Activated naive CD8-positive, alpha-beta T cell treated with anti-CD3 and anti-CD28 coated beads, Interleukin-2, amount 10 ng/mL, durations not matched to agents 7 days and 5 days (primary cell): ENCODE measurements at places on chromosomes 16 and 17.

DNA sequence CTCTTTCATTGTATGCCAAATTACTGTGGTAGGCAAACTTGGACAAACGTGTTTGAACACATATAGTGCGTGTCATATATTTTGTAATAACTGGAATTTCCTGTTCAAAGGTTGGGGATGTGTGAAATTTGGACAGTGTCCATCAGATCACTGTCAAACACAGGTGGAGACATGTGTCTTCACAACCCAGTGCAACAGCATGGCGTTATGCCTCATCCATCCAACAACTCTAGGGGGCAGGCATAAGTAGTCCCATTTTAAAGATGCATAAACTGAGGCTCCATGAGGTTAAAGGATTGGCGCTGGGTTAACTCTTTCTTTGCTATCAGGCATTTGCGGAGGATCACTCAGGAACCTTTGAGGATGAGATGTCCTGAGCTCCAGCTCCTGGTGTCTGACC is 103.7 kb downstream of the RBFOX1 start:
- no peak for DNase-seq

- no peak for DNase-seq
These were observed 301.8 kb downstream of the IRF8 start for GRCh38 chr16:86200722-86201121.

DNA sequence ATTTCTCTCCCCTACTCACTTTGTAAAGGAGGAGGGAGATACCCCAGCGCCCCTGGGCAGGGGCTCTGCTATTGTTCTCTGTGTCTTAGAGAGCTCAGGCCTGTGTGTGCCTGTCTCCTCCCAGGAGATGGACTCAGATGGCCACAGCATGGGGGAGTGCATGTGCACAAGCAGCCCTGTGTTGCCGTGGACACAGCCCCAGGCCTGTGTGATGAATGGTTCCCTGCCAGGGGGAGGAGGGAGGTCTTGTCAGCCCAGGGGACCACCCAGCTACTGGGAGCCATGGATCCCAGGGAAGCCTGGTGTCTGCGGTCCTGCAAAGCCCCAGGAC is 26.3 kb downstream of the GINS2 start:
- DNase-seq, result no peak

DNA sequence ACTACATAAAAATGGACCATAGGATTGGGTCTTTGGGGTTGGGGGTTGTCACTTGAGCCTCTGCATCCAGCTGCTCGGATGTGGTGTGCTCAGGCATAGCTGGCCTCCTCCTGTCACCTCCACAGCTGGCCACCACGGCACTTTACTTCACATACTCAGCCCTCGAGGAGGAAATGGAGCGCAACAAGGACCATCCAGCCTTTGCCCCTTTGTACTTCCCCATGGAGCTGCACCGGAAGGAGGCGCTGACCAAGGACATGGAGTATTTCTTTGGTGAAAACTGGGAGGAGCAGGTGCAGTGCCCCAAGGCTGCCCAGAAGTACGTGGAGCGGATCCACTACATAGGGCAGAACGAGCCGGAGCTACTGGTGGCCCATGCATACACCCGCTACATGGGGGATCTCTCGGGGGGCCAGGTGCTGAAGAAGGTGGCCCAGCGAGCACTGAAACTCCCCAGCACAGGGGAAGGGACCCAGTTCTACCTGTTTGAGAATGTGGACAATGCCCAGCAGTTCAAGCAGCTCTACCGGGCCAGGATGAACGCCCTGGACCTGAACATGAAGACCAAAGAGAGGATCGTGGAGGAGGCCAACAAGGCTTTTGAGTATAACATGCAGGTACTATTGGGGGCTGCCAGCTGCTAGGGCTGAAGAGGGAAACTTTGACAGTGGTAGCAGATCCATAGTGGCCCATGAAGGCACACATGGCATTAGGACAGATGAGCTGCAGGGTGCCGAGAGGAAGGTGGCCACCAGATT is 30.8 kb downstream of the CDIP1 start:
- no peak for DNase-seq

DNA sequence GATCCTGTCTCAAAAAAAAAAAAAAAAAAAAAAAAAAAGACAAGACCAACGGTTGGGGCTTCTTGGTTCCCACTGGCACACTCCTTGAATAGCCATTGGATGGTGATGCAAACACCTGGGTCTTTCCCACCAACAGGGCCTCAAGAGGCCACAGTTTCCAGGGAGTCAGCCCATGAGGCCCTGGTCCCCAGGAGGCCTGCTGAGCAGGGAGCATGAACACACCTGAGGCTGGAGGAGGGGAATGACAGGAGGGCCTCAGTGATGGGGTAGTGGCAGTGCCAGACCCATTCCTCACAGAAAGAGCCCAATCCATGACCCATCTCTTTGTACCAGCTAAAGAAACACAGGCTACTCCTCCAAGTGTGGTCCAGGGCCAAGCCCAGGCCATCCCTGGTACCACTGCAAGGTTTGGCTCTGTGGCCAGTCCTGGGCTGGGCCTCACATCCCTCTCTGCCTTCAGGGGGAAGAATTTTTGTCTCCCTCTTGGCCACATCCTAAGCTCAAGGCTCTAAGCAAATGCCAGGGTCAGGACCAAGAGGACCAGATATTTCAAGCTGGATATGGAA is 13.9 kb downstream of the ARL2BP start:
- peak; percentile 20 for DNase-seq

GRCh38 chr17:13477180-13477611 is 124.5 kb downstream of the HS3ST3A1 start:
- no peak for DNase-seq

DNA sequence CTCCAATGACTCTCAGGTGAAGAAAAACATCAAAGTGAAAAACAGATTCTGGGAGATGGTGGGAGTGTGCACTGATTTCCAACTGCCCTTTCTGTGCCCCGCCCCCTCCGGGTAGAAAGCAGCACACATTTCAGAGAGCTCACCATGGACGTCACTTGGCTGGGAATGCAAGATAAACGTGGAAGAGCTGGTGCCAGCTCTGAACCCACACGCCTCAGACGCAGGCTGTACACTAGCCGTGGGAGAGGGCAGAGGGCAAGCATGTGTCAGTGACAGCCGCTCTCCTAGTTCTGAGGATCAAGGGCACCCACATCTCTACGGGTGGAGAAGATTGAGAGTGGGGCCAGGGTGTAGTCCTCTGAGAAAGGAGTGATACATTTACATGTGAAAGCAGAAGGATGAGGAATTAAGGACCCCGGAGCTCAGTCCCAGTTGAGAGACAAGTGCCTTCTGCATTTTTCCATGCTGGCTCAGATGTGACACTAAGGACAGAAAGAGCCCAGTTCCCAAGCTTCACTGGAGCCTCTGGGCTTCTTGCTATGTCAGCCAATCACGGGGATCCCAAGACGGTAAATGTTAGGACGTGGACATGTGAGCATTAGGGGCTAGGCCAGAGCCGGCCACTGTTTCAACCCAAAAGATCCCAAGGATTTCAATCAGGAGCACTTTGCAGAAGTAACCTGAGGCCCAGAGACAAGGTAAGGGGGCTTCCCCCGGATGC is 101.3 kb downstream of the ZFHX3 start:
- no peak for DNase-seq

DNA sequence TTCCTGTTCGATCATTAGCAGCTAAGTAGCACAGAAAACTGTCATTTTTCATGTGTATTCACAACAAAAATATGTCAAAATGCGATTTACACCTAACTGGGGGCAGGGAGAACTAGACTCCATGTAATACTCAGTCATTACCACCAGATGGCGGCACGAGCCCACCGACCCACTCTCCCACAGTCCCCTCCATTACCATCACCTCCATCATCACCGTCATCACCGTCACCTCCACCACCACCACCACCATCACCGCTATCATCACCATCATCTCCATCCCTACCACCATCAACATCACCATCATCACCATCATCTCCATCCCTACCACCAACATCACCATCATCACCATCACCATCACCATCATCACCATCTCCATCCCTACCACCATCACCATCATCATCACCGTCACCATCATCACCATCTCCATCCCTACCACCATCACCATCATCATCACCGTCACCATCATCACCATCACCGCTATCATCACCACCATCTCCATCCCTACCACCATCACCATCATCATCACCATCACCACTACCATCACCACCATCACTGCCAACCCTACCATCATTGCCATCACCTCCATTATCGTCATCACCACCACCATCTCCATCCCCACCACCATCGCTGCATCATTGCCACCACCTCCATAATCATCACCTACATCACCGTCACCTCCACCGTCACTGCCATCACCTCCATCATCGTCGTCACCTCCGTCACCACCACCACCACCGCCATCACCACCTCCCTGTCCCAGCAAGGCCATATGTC is 14.4 kb downstream of the NDUFAF8 start:
- DNase-seq, result peak; percentile 63

DNA sequence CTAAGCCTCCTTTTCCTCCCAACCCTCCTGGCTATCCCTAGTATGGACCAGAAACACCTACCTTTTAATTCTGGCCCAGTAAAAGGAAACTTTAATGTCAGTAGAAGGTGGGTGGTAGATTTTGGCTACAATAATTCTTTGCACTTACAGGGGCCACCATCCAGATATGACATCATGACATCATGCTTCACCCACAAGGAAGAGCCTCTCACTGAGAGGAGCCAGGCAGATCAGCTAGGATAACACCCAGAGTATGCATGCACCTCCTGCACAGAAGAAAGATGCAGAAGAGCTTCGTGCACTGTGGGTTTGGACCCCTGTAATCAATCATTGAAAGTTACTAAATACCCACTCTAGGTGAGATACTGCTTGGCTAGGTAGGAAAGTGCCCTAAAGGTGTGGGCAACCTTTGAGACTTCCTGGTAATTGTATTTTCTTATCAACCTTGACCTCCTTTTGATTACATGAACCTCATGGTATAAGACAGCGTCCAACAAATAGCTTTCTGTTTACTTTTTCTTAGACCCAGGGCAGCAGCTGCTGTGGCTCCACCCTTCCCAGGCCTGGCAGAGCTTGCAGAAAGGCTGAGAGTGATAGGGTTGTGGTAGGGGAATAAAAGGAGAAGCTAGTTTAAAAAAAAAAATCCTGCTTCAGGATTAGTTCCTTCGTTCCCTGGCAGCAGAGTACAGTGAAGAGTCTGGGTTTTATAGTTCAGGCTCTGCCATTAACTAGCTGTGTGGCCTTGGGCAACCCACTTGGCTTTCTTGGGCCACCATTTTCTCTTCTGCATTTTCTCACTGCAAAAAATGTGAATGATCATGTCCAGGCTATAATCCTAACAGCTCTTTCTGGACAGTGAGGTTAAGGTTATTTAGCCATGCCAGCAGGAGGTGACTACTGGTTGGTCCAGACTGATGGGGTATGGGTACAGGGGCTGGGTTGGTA is 6.2 kb downstream of the MAP3K14 start:
- no peak for DNase-seq

GRCh38 chr17:45021607-45022287 is 29.7 kb downstream of the DCAKD start:
- DNase-seq, result peak; percentile 85

DNA sequence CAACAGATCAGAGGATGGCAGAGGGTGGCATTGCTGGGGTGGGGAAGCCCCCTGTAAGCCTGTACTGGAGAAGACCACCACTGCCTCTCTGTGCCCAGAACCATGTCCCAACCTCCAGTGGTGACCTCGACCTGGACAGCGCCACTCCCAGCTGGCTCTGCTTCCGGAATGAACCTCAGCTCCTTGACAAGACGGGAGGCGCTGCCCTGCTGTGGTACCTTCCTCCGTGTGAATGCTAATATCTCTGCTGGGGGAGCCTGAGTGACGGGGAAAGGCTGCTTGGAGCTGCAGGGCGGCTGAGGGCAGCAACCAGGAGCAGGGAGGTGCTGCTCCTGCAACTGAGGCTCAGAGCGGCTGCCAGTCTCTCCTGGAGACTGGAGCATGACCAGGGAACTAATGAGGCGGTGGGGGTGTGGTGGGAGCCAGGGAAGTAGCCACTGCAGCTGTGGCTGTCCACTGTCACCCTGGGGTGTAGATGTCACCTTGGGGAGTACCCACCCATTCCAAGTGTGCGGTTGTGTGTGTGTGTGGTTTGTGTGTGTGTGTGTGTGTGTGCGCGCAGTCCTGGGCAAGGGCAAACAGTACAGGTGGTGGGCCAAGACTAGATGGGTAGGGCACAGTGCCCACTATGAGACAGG is 6.2 kb downstream of the PRCD start:
- no peak for DNase-seq

GRCh38 chr17:19271780-19272357 is 34.7 kb downstream of the EPN2 start:
- no peak for DNase-seq

DNA sequence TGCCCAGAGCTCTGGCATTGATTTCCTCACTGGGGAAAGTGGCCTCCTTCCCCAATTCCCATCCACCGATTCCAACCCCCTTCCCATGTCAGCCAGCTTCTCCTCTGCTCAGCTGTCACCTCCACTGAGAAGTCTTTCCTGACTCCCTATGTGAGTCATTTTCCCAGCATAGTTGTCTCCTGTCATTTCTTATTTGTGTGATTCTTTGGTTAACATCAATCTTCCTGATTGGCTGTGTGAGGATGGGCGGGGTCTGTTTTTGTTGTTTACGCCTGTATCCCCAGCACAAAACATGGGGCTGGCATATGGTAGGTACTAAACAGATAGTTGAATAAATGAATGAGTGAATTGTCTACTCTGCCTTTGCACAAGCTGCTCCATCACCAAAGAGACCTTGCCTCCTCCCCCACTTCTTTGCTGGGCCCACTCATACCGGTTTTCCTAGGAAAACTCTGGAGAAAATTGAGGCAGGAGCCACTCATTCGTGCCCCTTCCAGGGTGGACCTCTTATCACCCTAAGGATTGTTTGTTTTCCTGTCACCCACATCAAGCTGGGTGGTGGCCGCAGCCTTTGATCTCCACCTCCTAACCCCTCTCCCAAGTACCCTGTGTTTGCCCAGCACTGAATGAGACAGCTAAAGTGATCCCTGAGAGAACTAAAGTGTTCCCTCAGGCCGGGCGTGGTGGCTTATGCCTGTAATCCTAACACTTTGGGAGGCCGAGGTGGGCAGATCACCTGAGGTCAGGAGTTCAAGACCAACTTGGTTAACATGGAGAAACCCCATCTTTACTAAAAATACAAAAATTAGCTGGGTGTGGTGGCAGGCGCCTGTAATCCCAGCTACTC is 1.2 kb upstream of the GRB7 start:
- DNase-seq, result no peak

DNA sequence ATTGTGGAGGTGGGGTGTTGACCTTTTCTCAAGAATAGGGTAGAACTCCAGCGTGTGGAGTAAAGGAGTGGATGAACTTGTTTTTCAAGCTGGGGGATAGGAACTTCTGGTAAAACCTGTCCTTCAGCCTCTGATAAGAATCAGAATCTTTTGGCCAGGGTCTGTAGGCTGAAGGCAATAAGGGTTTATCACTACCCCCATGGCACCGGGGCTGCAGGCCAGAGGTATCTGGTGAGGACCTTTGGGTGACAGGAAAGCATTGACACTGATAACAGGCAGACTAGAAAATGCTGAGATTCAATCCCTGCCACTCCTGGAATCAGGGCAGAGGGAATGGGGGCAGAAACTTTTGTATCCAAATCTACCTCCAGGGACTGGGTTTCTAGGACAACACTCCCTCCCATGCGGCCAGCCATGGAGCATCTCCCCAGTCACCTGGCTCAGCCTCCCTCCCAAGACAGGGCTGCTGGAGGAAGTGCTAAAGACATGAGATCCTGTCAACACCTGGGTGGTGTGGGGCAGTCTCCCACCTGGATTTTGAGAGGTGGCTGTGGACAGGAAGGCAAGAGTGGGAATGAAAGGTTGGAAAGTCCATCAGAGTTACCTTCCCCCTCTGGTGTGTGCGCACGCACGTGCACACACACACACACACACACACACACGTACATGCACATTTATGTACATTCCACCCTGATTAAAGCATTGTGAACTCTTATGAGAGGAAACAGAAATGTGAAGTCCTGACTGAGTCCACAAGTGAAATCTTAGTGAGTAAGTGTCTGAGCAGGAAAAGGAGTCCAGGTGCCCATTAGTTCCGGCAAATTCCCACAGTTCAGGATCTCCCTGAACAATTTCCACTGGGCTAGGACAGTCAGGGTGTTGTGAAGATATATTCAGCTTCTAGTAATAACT is 53.1 kb upstream of the MARCHF10 start:
- DNase-seq, result no peak
